ENCODE measurements at places on chromosomes 6 and 20.

- no peaks in the 10 kb centered on the region for H3K36me3 ChIP-seq
- H3K27ac ChIP-seq, result no peak overlapping the region
- H3K27me3 ChIP-seq, result peaks cover 5% of the 10 kb centered on the region
- peaks cover 18% of the 10 kb centered on the region for H3K4me1 ChIP-seq
- H3K4me3 ChIP-seq, result no peak overlapping the region
These were observed 16.2 kb upstream of the BCAS1 start for GRCh38 chr20:54086507-54087039.

- no peaks in the 10 kb centered on the region for H3K36me3 ChIP-seq
- H3K4me3 ChIP-seq, result no peak overlapping the region
- no peaks in the 10 kb centered on the region for H3K4me1 ChIP-seq
- H3K27ac ChIP-seq, result no peak overlapping the region
These were observed 7.2 kb downstream of the CCR6 start for GRCh38 chr6:167130008-167130677.

DNA sequence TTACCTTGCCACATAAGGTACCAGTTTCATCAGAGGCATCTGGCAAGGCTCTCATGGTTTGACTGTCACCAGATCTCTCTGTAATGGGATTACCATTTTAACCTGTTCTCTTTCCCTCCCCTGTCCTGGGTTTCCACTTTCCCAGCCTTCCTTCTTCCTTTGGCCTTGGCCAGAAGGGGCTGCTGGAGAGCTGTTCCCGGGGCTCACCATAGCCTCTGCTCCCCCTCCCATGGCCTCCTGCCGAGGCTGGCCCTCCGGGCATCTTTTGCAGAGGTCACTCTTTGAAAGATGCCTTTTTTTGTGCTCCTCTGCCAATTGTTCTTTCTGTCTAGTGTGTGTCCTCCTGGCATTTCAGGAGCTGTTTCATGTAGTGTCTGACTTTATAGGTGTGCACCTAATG lies 100.7 kb upstream of the SCP2D1 start:
- H3K36me3 ChIP-seq, result no peaks in the 10 kb centered on the region
- H3K4me1 ChIP-seq, result peaks cover 16% of the 10 kb centered on the region
- no peak overlapping the region for H3K27ac ChIP-seq
- no peak overlapping the region for H3K4me3 ChIP-seq
- no peaks in the 10 kb centered on the region for H3K27me3 ChIP-seq
- DNase-seq, result no peak

GRCh38 chr20:44537993-44538392 lies 16.1 kb upstream of the SERINC3 start:
- H3K4me1 ChIP-seq, result no peaks in the 10 kb centered on the region
- H3K4me3 ChIP-seq, result no peak overlapping the region
- no peaks in the 10 kb centered on the region for H3K36me3 ChIP-seq
- DNase-seq, result no peak

- peak; percentile 48 for DNase-seq
- H3K4me1 ChIP-seq, result peaks cover 20% of the 10 kb centered on the region
- H3K27me3 ChIP-seq, result no peaks in the 10 kb centered on the region
- no peaks in the 10 kb centered on the region for H3K36me3 ChIP-seq
- no peak overlapping the region for H3K4me3 ChIP-seq
- H3K27ac ChIP-seq, result no peak overlapping the region
These were observed 14.9 kb downstream of the PEX3 start for GRCh38 chr6:143465546-143465945.
